HuH-7.5 (cell line): ENCODE measurements at places on chromosomes 6 and 20.

- DNase-seq: no peak
These were observed 8.6 kb downstream of the TPX2 start for GRCh38 chr20:31747640-31748039.

GRCh38 chr6:157265186-157265585, 58.1 kb downstream of the TMEM242 start:
- no peak for DNase-seq

GRCh38 chr6:41343641-41344187, 8.3 kb downstream of the NCR2 start:
- no peak for DNase-seq

DNA sequence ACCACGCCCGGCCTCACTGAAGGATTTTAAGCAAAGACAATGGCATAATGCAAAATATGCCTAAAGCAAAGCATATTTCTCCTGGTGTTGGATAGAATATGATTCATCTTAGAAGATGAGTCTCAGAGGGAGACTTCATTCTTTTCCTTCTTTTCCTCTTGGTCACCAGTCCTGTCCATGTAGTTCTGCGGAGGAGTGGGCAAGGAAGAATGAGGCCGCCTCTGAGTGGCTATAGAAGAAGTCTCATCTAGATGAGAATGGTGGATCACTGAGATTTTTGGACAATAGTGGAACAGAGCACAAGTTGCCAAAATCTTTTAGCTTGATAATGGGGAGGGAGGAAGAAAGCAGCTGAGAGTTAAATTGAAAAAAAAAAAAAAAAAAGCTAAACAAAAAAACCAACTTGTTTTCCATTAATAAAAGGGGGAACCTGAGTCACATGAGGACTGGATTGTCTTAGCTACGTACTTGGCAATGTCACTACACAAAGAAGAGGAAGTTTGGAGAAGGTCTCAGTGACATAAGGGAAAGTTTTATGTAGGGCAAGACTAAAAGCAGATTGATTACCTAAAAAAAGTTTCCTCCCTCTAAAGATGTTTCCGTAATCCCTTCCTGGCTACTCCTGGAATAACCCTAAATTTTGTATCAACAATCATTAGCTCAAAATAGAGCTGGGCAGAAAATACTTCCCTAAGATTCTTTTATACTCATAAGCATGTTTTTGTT, 6.0 kb downstream of the CD83 start:
- DNase-seq: no peak

DNA sequence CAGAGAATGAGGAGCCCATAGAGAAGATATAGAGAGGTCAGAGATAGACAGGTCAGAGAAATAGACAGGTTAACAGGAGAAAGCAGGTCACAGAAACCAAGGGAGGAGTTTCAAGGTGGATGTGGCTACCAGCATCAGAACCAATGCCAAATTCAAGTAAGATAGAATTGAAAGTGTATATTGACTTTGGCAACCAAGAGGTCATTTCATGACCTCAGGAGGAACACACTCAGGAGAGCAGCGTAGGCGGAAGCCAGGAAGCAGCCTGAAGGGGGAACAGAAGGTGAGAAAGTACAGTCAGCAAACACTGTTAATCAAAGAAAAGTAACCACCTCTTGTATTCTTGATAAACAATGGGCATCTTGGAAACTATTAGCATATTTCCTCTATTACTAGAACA, 33.9 kb upstream of the ALDH8A1 start:
- DNase-seq: no peak

- no peak for DNase-seq
These were observed 15.7 kb downstream of the SLC23A2 start for GRCh38 chr20:4985658-4986057.

- no peak for DNase-seq
These were observed 71.5 kb downstream of the FILIP1 start for GRCh38 chr6:75422024-75422639.

DNA sequence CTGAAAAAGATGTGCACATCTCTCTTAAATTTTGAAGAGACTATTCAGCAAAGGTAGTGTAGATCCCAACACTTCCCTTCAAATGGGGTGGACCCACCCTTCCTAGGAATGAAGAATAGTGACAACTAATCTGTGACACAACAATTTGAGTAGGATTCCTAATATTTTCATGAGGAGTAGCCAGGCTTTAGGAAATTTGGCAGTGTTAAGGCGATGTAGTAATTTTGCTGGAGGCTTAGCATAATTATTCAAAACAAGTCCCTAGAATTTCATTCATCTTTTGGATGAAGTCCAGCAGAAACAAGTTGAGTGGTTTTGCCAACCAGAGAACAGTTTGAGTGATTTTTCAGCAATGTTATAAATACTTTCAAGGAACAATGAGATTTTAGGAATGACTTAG, 52.4 kb downstream of the ELOVL4 start:
- no peak for DNase-seq

DNA sequence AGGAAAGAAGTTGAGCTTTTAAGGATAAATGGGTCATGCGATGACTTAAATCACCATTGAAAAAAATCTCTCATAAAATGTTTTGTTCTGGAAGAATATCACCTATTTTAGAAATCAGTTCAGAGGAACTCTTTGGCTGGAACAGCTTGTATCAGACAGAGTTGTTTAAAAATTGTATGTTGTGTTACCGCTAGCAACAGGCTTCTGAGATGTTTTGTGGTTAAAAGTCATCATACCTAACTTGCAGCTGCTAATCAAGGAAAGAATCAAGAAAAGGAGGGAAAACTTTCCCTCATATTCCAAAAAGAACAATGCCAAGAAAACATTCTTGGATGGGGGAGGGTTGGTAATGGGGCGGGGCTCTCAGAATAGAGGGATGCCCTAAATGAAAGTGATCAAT, 220.7 kb upstream of the CITED2 start:
- DNase-seq: no peak

- DNase-seq: no peak
These were observed 903.7 kb downstream of the TFAP2A start for GRCh38 chr6:9511157-9511556.

GRCh38 chr6:96520171-96521115, 1.2 kb upstream of the UFL1 start:
- DNase-seq: no peak

DNA sequence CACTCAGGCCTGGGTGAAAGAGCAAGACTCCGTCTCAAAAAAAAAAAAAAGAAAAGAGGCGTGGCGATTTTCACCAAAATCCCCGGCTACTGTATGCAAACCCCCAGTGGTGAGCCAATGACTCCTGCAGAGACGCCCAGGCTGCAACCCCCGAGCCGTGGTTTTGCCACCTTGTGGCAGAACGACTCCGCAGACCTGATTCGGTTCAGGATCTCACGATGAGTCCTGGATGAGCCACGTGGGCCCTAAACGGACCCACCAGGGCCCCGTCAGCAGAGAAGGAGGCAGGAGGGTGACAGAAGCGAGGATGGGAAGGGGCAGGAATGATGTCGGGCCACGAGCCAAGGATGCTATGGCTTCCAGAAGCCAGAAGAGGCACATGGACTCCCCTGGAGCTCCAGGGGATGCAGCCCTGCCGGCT, 42.5 kb downstream of the SLC2A4RG start:
- DNase-seq: no peak

GRCh38 chr6:1347161-1347560, 35.3 kb downstream of the FOXQ1 start:
- DNase-seq: no peak

GRCh38 chr20:22394583-22394982, 189.8 kb downstream of the FOXA2 start:
- no peak for DNase-seq

- no peak for DNase-seq
These were observed 1017.4 kb upstream of the MANEA start for GRCh38 chr6:94559829-94560537.

- DNase-seq: peak; percentile 23
These were observed 121.6 kb downstream of the MOXD1 start for GRCh38 chr6:132279592-132280139.

- no peak for DNase-seq
These were observed 6.6 kb downstream of the BFSP1 start for GRCh38 chr20:17524560-17524959.

DNA sequence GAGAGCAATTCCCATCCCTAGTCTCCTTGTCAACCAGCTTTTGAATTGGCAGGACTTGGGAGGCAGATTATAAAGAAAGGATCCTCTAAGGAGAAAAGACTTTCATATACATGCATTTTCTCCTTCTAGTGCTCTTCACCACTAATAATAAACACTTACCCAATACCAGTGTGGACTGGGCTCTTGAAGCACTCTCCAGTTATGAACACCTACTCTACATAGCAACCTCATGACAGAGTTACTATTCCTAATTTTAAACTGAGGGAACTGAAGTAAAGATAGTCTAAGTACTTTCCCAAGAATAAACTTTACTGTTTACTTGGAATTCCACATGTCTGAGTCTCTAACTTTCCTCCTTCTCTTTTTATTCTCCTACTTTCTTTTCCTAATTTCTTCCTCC, 4.8 kb downstream of the COL9A1 start:
- no peak for DNase-seq

DNA sequence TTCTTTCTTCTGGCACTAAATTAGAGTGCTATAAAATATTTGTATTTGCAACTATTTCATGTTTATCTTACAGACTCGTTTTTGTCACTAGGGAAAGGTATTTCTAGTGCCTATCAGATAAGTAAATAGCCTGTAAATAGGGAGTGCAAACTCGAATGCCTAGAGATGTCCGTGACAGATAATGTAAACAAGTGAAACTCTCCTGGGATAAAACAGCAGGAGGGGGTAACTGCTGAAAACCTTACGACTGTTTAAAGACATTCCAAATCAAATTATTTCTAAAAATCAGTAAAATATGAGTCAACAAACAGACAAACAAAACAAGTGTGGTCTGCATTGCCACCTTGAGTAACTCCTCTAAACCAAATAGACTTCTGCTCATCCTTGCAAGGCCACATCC, 932.1 kb downstream of the EYS start:
- no peak for DNase-seq

GRCh38 chr20:41223112-41223511, 85.8 kb downstream of the PLCG1 start:
- DNase-seq: no peak

GRCh38 chr6:16058201-16058928, 70.5 kb upstream of the MYLIP start:
- no peak for DNase-seq

DNA sequence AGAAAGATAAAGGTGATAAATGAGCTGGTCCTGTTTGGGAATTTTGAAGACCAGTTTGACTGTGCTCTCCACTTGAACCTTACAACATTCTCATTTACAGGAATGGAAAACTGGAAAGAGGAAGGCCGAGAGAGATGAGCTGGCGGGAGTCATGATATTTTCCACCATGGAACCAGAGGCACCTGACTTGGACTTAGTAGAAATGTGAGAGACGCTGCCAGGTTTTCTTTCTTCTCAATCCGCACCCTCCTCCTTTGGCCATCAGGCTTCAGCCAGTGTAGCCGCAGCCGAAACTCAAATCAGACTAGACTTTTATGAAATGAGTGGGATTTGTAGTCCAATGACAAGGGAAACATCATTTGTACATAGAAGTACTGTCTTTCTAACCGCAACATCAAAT, 54.7 kb upstream of the SYNJ2 start:
- DNase-seq: no peak

DNA sequence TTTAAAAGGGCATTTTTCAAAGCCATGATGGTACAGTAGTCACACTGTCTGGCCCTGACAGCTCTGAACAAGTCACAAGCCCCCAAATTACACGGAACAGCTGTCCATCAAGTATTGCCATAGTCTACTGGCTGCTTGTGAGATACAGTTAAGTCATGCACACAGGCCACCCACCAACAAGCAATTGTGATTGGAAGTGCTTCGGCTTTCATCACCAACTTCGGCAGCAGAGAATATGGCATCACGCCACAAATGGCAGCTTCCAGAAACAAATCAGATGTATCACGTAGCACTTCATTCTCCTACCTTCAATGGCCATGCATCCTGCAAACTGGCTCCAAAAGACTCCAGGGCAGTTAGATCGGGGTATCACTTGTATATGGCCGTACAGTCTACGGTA, 160.5 kb downstream of the PTPRT start:
- no peak for DNase-seq

GRCh38 chr6:135814043-135814442, 37.5 kb upstream of the PDE7B start:
- peak; percentile 24 for DNase-seq

- DNase-seq: peak; percentile 39
These were observed 148.7 kb upstream of the PHACTR3 start for GRCh38 chr20:59455402-59456341.

GRCh38 chr6:106141441-106142237, 55.5 kb downstream of the PRDM1 start:
- DNase-seq: no peak

DNA sequence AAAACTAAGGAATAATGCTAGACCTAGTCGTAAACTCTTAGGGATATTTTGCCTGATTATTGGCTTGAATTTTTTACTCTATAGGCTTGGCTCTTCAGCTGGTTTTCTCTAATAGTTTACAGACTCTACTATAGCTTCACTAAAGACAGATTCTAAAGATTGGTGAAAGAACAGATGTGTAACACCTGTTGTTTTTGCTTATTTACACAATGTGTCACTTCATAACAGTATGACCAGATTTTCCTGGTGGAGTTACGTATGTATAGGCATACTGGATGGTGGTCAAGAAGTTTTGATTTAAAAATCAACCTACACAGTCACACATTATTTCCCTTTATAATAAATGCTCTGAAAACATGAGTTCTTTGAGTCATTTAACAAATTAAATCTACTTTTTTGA, 4.8 kb downstream of the COL19A1 start:
- DNase-seq: no peak

DNA sequence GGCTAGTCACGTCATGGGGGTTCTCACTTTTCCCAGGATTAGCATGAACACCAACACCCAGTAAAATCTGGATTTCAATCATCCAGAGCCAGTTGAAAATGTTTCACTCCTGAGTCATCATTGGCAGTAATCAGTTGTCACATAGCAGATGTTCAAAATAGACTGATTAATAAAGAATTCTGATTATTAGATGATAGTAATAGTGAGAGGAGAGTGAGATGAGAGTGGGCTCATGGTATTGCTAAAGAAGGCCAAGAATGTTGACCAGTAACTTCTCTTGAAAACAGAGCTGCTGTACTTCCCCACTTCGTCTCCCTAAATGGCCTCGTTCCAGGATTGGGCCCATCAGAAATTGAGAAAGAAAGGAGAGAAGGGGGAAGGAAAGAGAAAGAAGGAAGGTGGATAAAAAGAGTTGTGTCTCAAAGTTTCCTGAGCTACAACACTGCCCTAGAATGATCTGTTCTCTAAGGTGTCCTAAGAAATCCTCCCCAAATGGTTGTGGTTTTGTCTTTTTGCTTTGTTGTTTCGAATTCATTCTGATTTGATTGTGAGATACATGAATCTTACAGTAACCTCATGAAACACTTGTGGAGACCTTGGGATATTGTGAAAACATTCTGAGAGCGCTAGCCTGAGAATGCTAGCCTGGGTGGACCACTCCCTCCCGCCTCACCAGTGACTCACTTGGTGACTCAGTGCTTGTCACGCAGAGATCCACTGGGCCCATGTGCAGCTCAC, 502.2 kb upstream of the JARID2 start:
- DNase-seq: no peak

DNA sequence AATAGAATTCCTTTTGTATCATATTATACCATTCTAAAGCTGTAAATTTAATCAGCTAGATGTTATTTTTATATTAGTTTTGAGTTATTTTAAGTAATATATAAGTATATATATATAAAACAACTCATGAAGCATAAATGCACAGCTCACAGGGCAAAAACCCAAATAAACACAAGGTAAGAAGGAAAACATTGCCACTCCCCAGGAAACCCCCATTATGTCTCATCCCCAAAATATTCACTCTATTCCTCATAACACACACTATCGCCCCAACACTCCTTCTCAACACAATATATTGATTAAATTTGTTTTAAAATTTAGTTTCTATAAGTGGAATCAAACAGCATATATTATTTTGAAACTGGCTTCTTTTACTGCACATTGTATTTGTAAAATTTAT, 98.6 kb upstream of the FAM83B start:
- no peak for DNase-seq

- DNase-seq: no peak
These were observed 242.0 kb upstream of the JAG1 start for GRCh38 chr20:10915815-10916214.
